ENCODE measurements at places on chromosomes 1 and 21.
A peak's percentile ranks its signal among the peaks of the same experiment; 100 is the strongest.

DNA sequence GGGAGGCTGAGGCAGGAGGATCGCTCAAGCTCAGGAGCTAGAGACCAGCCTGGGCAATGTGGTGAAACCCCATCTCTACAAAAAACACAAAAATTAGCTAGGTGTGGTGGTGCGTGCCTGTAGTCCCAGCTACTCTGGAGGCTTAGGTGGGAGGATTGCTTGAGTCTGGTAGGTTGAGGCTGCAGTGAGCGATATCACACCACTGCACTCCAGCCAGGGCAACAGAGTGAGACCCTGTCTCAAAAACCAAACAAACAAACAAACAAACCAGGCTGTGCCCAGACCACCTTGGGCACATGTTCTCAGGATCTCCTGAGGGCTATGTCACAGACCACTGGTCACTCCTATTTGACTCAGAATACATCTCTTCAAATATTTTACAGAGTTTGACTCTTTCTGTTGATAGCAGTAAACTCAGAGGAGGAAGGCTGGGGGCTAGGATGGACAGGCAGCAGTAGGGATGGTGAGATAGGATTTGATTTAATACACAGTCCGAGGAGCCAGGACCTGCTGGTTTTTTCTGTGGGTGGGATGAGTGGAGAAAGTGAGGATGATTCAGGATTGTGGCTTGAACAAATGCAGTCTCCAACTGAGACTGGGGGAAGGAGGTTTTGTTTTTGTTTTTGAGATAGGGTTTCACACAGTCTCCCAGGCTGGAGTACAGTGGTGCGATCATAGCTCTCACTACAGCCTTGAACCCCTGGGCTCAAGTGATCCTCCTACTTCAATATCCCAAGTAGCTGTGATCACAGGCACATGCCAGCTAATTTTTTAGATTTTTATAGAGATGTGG lies 46.5 kb downstream of the OLFML3 start:
- no peak overlapping the region for H3K27ac ChIP-seq
- H3K36me3 ChIP-seq: no peaks in the 10 kb centered on the region
- no peaks in the 10 kb centered on the region for H3K27me3 ChIP-seq
- H3K4me3 ChIP-seq: no peak overlapping the region
- no peak for DNase-seq

GRCh38 chr1:55716151-55716550 lies 501.0 kb upstream of the USP24 start:
- no peaks in the 10 kb centered on the region for H3K4me1 ChIP-seq
- no peak for DNase-seq
- H3K36me3 ChIP-seq: no peaks in the 10 kb centered on the region

- no peaks in the 10 kb centered on the region for H3K27me3 ChIP-seq
- no peak for DNase-seq
- no peak overlapping the region for H3K27ac ChIP-seq
- no peaks in the 10 kb centered on the region for H3K4me1 ChIP-seq
- H3K36me3 ChIP-seq: no peaks in the 10 kb centered on the region
- no peak overlapping the region for H3K4me3 ChIP-seq
Measured at GRCh38 chr1:92186081-92186480, 31.6 kb upstream of the C1orf146 start.

DNA sequence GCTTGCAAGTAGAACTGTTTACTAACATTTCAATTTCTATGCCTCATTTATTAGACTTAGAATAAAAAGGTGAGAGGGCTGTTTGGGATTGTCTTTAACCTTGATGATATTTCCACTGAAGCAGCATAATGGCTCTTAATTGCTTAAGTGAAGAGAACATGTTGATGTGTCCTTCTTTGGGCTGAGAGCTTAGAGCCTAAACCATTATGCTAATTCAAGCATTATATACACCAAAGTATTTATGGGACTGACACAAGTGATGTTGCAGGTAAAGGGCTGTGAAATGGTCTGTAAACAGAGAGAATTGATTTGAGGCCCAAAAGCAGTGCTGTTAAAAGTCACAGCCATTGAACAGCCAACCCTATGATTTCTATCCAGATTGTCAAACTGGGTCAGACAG lies 113.9 kb downstream of the ATG4C start:
- no peak overlapping the region for H3K4me3 ChIP-seq
- no peaks in the 10 kb centered on the region for H3K27me3 ChIP-seq
- no peaks in the 10 kb centered on the region for H3K4me1 ChIP-seq
- no peak overlapping the region for H3K27ac ChIP-seq

GRCh38 chr1:36857754-36858153 lies 176.6 kb downstream of the GRIK3 start:
- H3K4me1 ChIP-seq: no peaks in the 10 kb centered on the region
- no peak overlapping the region for H3K4me3 ChIP-seq
- H3K36me3 ChIP-seq: no peaks in the 10 kb centered on the region

DNA sequence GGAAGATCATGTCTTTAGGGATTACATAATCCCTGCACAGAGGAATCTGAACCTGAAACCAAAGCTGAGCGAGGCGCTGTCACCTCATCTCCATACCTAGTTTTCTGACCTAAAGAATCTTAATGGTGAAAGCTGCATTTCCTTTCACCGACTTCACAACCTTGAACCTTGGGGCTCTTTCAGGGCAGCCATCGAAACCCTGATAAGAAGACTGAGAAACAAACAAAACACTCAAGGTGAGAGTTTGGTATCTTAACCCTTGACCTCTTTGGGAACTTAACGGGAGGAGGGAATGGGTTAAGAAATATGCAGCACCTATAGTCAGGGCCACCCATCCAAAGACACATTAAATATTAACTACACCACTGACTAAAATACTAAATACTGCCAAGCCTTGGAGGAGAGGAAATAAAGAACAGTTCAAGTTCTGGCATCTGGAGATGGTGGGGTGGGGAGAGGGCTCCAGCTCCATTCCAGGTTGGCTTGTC lies 2.0 kb downstream of the C1orf116 start:
- H3K4me1 ChIP-seq: no peaks in the 10 kb centered on the region
- H3K4me3 ChIP-seq: no peak overlapping the region
- no peak for DNase-seq
- no peak overlapping the region for H3K27ac ChIP-seq
- peaks cover 3% of the 10 kb centered on the region for H3K27me3 ChIP-seq

- no peak overlapping the region for H3K4me3 ChIP-seq
- H3K27ac ChIP-seq: no peak overlapping the region
- no peaks in the 10 kb centered on the region for H3K36me3 ChIP-seq
- peaks cover 38% of the 10 kb centered on the region for H3K4me1 ChIP-seq
Measured at GRCh38 chr1:18945401-18945849, 11.1 kb downstream of the IFFO2 start.

- no peaks in the 10 kb centered on the region for H3K36me3 ChIP-seq
- no peak for DNase-seq
- H3K27ac ChIP-seq: no peak overlapping the region
Measured at GRCh38 chr1:5920201-5920600, 72.0 kb downstream of the NPHP4 start.

- no peaks in the 10 kb centered on the region for H3K36me3 ChIP-seq
- H3K27ac ChIP-seq: no peak overlapping the region
- no peaks in the 10 kb centered on the region for H3K27me3 ChIP-seq
- no peak for DNase-seq
- no peak overlapping the region for H3K4me3 ChIP-seq
- no peaks in the 10 kb centered on the region for H3K4me1 ChIP-seq
Measured at GRCh38 chr1:195939844-195940243, 668.4 kb downstream of the KCNT2 start.

DNA sequence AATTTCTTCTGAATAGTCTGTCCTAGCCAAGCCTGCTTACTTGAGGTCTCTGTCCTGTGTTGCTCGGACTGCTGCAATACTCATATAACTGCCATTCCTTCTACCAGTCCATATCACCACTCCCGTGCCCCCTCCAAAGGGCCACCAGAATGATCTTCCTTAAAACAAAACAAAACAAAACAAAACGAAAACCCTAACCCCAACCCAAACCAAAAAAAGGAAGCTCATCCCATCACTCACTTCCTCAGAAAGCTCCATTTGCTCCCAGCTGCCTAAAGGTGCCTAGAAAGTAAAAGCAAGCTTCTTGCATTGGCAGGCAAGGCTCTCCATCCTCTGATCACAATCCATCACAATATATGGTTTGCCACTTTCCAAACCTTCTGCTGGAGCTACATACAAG lies 20.3 kb downstream of the USP24 start:
- peaks cover 5% of the 10 kb centered on the region for H3K4me1 ChIP-seq
- no peak overlapping the region for H3K27ac ChIP-seq
- H3K36me3 ChIP-seq: no peaks in the 10 kb centered on the region
- no peak overlapping the region for H3K4me3 ChIP-seq
- DNase-seq: no peak

GRCh38 chr1:46041974-46042373 lies 90.5 kb downstream of the PIK3R3 start:
- peak overlapping the region; percentile 13 for H3K4me3 ChIP-seq
- peaks cover 35% of the 10 kb centered on the region for H3K4me1 ChIP-seq
- no peak for DNase-seq
- peaks cover 3% of the 10 kb centered on the region for H3K36me3 ChIP-seq
- no peaks in the 10 kb centered on the region for H3K27me3 ChIP-seq

GRCh38 chr21:38830671-38831525 lies 25.2 kb downstream of the ETS2 start:
- H3K36me3 ChIP-seq: no peaks in the 10 kb centered on the region
- H3K4me1 ChIP-seq: peaks cover 4% of the 10 kb centered on the region
- no peak overlapping the region for H3K4me3 ChIP-seq

DNA sequence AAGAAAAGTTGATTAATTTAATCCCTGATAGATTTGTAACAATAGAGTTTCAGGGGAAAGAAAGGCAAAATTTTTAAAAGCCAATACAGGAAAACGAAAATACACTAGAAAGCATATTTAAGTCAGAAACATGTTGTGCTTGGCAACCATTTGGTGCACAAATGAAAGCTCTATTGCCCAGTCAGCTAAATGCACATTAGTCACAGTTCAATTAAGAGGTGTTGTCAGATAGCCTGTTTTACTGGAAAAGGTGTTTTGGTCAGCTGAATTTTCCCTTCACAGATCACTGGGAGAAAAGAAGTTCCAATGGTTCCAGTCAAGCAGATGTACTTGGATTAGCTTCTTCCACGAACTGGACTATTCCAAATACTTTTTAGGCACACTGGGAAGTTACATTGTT lies 25.4 kb downstream of the RGS4 start:
- no peaks in the 10 kb centered on the region for H3K27me3 ChIP-seq
- no peaks in the 10 kb centered on the region for H3K4me1 ChIP-seq
- H3K36me3 ChIP-seq: no peaks in the 10 kb centered on the region
- DNase-seq: no peak

- no peak for DNase-seq
- H3K27ac ChIP-seq: no peak overlapping the region
- H3K4me3 ChIP-seq: no peak overlapping the region
- 0 out of 2 replicates have a peak, but pooled peaks cover 2% of the 10 kb centered on the region for H3K27me3 ChIP-seq
- H3K36me3 ChIP-seq: no peaks in the 10 kb centered on the region
- no peaks in the 10 kb centered on the region for H3K4me1 ChIP-seq
Measured at GRCh38 chr21:45372732-45373355, 32.1 kb upstream of the COL18A1 start.

DNA sequence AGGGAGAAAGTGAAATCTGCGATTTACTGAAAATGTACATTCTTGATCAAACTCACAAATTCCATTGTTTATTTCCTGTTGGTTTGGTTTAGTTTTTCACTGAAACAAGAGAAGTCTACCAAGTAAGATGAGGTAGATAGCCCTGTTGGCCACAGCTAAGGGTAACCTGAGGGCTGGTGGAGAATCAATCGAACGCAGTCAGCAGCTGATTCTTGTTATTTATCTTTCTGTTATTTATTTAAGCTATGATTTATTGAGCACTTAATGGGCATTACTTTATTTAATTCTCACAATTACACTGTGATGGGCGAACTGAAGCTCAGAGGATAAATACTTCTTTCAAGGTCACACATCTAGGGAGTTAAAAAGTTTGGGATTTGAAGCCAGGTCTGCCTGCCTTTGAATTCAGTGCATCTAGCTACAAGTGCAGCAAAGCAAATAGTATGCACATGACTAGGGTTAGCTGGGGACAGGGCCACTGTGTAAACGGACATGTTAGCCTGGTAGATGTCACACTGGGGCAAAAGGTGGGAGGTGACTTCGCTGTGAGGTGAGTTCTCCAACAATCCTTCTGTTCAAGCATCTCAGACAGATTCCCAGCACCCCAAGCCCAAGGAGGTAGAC lies 106.5 kb upstream of the GADD45A start:
- no peak overlapping the region for H3K27ac ChIP-seq
- no peaks in the 10 kb centered on the region for H3K36me3 ChIP-seq
- no peak overlapping the region for H3K4me3 ChIP-seq
- DNase-seq: no peak
- no peaks in the 10 kb centered on the region for H3K4me1 ChIP-seq

GRCh38 chr21:20388400-20388799 lies 609.8 kb upstream of the NCAM2 start:
- no peak for DNase-seq
- H3K27me3 ChIP-seq: no peaks in the 10 kb centered on the region
- no peak overlapping the region for H3K27ac ChIP-seq
- H3K4me1 ChIP-seq: no peaks in the 10 kb centered on the region
- no peak overlapping the region for H3K4me3 ChIP-seq

GRCh38 chr1:248688527-248689298 lies 13.9 kb downstream of the OR14I1 start:
- DNase-seq: peak; percentile 80
- no peaks in the 10 kb centered on the region for H3K36me3 ChIP-seq
- H3K27ac ChIP-seq: peak overlapping the region; percentile 58
- H3K27me3 ChIP-seq: no peaks in the 10 kb centered on the region
- H3K4me3 ChIP-seq: no peak overlapping the region

DNA sequence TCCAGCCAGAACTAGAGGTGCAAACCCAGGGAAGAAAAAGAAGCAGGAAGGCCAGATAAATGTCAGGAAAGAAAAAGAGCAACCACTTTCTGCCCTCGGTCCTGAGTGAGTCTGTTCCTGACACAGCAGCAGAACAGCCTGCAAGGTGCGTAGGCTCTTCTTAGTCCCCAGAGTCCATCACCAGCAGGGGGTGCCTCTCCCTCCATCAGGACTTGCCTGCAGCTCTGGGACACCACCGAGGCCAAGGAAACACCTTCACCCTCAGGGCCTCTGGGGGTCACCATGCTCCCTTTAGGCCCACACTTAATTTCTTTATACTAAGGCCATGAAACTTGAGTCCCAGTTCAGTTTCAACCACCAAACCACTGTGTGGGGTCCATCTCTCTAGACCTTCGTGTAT lies 43.7 kb upstream of the NFASC start:
- no peaks in the 10 kb centered on the region for H3K4me1 ChIP-seq
- H3K27ac ChIP-seq: no peak overlapping the region
- H3K27me3 ChIP-seq: peaks cover 12% of the 10 kb centered on the region
- H3K4me3 ChIP-seq: no peak overlapping the region

GRCh38 chr1:9482816-9483572 lies 56.3 kb upstream of the SLC25A33 start:
- no peak overlapping the region for H3K27ac ChIP-seq
- H3K36me3 ChIP-seq: no peaks in the 10 kb centered on the region
- H3K4me1 ChIP-seq: no peaks in the 10 kb centered on the region
- H3K4me3 ChIP-seq: no peak overlapping the region
- no peaks in the 10 kb centered on the region for H3K27me3 ChIP-seq

DNA sequence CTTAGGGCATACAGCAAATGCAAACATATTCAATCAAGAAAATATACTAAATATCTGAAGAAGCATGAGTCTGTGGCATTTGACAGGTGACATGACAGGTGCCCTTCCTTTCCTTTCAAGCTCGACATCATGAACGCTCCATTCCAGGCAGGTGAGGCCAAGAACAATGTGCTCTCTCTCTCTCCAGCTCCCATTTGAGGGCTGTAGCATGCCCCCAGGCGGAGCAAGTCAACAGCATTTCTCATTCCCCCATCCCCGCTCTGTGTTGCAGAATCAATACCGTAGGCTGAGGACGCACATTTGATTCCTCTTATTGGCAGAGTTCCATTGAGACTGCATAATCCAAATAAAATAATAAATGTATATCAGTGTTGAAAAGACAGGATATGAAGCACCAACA lies 24.6 kb upstream of the PLPPR4 start:
- H3K4me3 ChIP-seq: no peak overlapping the region
- H3K27me3 ChIP-seq: no peaks in the 10 kb centered on the region
- H3K4me1 ChIP-seq: no peaks in the 10 kb centered on the region
- no peak overlapping the region for H3K27ac ChIP-seq
- no peaks in the 10 kb centered on the region for H3K36me3 ChIP-seq
